ENCODE measurements at places on chromosomes 1 and 21.

- peak; percentile 87 for DNase-seq
Observed at GRCh38 chr1:239951511-239952140, 140.1 kb upstream of the FMN2 start.

GRCh38 chr1:204962742-204963632 is 80.0 kb upstream of the CNTN2 start:
- DNase-seq, result peak; percentile 57

- peak; percentile 70 for DNase-seq
Observed at GRCh38 chr1:185317886-185318310, 855 bp upstream of the IVNS1ABP start.

DNA sequence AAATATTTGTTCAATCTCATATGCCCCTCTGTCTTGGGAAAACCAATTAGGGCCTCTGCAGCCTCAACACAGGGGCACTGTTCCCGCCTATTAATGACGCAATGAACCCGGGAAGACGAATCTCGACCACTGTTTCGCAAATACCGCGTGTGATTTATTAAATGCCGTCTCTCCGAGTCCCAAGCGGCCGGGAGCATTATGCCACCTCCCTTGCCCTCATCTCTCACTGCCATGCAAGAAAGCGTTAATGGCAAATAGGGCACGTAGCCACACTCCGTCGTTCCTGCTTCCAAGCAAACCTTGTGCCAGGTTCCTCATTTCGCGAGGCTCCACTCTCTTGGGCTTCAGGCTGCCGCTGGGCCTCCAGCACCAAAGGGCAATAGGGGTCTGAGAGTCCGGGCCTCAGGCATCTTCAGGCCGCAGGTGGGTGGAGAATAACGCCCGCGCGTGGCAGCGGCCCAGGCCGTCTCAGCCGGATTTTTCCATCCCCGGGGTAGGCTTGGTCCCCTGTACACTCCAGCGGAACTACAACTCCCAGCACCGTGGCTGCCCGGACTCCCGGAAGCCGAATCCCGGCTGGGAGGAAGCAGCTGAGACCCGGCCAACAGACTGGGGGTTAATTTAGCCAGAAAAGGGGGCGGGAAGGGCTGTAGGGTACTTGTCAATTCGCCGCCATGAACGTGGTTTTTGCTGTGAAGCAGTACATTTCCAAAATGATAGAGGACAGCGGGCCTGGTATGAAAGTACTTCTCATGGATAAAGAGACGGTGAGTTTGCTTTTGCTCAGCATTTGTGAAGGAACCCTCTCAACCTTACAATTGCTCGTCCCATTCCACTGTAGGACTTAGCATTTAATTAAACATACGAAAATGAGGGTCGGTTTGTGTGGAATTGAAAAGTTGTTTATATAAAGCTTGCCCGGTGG is at the start of gene VPS45:
TSS of gene VPS45 (plus strand) at position 593 of the 925 bp plus-strand sequence. CDS start at position 675, 82 bp downstream.
- DNase-seq, result peak; percentile 85

DNA sequence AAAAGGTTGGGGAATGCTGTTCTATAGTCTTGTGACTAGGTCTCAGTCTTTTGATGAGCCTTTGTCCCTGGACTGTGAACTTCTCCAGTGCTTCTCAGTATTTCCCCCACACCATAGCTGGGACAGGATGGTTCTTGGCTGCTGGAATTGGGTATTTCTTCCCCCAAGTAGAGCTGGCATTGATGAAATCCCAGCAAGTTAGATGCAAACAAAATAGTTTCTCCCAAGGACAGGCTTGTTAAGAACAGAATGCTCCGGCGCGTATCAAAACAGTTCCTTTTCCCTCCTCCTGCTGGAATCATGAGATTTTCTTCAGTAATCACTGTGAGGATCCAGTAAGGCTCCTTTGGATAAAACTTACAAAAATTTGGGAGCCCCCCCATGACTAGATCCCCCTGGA is 162.6 kb downstream of the PIK3R3 start:
- no peak for DNase-seq

DNA sequence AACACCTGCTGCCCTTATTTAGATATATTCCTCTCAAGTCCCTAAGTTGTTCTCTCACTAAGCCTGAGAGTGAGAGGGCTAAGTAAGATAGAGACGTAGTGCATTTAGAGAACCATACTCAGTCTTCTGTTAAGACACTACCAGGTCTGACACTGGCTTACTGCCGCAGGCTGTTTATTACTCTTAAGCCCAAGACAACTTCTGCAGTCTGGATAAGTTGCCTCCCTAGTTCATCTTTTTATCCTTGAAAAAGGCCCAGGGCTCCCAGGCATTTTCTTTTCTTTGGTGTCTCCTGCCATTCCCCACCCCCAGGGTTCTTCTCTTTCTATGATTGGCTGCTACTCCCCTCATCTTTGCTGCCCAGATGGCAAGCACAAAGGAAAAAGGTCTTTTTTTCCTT is 38.7 kb downstream of the CACHD1 start:
- DNase-seq, result no peak
